C1 segment of cervical spinal cord (tissue), 14 donors: ENCODE measurements at places on chromosomes 7 and 10.
A peak's percentile ranks its signal among the peaks of the same experiment; 100 is the strongest.

DNA sequence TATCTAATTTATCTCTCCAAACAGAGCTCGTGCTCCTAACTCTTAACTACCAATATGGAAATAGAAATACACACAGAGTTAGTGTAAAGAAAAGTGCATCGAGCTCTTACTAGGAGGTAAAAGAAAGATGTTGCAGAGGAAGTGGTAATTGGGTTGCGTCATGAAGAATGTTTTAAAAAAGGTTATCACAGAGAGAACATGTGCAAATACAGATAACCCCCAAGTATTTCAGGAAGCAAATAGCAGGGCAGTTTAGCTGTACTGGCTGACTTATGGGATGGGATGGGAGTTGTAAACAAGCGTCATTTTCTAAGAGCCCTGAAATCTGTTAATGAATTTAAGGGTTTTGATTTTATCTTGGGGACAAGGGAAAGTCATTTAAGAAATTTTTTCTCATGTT, 153.9 kb downstream of the AGMO start:
- DNase-seq, result no peak

DNA sequence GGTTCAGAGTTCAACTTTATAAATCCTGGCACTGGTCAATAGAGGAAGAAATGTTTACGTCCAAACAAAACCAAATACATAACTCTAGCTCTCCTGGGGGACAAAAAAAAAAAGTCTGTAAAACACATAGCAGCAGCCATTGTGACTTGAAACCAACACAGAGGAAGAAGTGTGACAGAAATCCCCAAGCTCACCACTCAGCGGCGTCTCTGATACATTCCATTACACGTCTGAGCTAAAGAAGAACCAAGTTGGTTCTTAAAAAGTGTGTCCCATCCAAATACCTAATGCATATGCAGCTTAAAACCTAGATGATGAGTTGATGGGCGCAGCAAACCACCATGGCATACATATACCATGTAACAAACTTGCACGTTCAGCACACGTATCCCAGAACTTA, 58.3 kb upstream of the NANOS1 start:
- no peak for DNase-seq

DNA sequence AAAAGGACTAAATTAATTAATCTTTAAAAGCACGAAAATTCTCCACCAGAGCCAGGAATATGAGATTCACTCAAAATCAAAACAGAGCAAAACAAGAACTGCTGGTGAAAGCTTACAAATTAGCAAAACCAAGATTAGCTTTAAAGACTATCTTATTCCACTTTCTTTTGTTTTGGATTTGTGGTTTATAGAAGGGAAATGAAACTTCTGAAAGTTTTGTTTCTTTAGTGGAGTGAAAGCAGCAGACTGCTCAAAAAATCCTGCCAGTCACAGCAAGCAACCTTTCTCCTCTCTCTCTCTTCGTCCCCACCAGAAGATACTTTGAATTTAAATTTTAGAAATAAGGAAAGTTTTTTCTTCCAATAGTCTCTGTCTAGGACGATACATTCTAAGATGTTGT, 7.8 kb downstream of the ACTA2 start:
- no peak for DNase-seq

DNA sequence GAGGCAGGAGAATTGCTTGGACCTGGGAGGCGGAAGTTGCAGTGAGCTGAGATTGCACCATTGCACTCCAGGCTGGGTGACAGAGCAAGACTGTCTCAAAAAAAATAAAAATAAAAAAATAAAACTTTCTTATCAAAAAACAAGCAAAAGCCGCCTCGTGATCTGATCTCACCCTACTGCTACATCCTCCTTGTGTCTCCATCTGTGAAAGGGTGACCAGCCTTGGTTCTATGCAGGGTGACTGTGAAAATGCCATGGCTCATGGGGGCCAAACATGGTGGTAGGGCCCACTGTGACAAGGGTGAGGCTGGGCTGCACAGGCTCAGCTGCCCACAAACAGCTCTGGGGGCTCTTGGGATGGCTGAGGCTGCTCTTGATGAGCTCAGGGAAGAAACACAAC, 968 bp upstream of the OPN4 start:
- no peak for DNase-seq

- peak; percentile 52 for DNase-seq
These were observed 28.5 kb downstream of the RET start for GRCh38 chr10:43105102-43105955.
